ENCODE measurements at places on chromosomes 5 and 9.

- no peak for DNase-seq
Measured at GRCh38 chr9:87685441-87685840, 40.5 kb upstream of the CTSL start.

DNA sequence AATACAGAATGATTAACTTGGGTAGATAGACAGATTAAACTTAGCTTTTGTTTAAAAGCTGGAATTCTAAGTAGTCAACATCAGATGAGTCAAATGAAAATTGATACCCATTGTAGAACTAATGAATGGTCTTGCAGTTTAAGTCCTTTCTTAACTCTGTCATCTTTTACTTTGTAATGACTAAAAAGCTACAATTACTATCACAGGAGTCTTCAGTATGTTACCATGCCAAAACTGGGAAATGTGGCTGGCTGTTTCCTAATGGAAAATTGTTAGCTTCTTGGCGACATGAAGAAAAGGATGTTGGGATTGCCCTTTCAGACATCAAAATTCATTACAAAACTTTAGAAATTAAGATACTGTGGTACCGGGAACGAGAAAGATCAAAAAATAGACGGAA is 20.2 kb upstream of the ANXA1 start:
- no peak for DNase-seq

DNA sequence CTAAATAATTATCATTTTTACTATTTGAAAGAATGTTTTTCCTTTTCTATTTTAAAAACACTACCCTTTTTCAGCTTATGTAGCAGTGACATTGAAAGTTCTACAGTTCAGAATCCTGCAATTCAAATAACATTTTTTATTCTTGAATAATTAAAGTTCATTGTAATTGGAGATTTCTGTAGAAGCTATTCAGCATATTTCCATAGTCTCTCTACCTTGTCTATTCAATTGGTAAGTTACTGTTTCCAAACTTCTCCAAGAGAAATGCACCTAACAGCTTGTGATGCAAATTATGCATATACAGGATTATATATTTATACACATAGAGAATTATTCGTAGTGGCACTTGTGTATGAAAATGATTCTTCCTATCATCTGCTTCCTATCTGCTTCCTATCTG is 149.7 kb upstream of the ARRDC3 start:
- no peak for DNase-seq

- no peak for DNase-seq
Measured at GRCh38 chr5:169768416-169768815, 131.3 kb downstream of the DOCK2 start.

DNA sequence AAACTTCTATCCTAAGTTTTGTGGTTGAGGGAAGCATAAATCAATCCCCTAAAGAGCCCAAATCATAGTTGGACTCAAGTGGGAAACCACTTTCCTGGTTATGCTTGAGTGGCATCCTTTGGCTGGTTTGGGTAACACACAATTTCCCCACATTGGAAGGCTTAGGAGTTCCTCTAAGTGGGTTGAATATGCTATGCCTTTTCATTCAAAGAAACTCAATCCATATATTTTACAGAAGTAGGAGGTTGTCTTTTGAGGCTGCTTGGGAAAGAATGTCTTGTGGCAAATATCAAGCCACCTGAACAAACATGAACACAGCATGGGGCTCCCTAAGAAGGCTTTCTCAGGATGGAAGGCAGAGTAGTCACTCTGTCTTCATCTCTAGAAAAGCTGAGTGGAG is 121.1 kb downstream of the SPATA31D1 start:
- no peak for DNase-seq

DNA sequence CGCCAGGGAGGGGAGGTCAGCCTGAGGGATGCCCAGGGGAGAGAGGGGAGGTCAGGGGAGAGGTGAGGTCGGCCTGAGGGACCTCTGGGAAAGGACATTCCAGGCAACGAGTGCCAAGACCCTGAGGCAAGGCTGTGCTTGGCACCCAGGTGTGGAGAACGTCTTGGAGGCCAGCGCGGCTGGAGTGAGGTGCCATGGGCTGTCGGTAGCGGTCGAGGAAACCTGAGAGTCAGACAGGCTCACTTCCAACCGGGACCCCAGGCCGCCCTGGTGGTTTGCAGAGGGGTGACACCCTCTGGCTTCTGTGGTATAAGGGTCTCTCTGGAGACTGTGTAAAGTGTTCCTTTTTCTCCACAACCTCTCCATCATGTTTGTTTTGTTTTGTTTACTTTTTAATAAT is 82.9 kb downstream of the CACNA1B start:
- DNase-seq: no peak
